NCI-H1417 treated with DMSO at 0.1 percent for 48 hours (cell line): ENCODE measurements at places on chromosomes 2 and 18.

DNA sequence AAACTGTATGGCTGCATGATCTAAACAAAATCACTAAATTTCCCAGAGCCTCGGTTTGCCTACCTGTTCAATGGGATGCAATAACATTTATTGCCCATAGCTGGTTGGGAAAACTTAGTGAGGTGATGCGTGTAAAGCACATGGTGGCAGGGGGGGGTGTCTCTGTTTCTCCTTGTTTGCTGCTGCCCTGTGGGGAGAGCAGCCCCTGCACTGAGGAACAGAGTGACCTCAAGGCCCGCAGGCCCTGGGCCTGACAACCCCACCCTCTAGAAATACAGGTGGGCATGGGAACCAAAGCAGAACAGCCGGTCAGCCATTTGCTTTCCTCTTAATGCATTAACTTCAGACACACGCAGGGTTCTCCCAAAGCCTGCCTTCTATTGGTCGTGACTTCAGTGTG is 55.1 kb upstream of the SLC66A3 start:
- no peak for DNase-seq

- no peak for DNase-seq
Measured at GRCh38 chr18:57084331-57085271, 62.3 kb upstream of the BOD1L2 start.

GRCh38 chr2:197982565-197982964 is 178.2 kb downstream of the PLCL1 start:
- no peak for DNase-seq

GRCh38 chr2:224722250-224722649 is 6.1 kb upstream of the CCDC195 start:
- no peak for DNase-seq

GRCh38 chr2:230664128-230664527 is 48.5 kb upstream of the CAB39 start:
- DNase-seq = no peak
